NCI-H2029 treated with DMSO at 0.1 percent for 48 hours (cell line): ENCODE measurements at places on chromosomes 6 and 20.

- DNase-seq = no peak
Measured at GRCh38 chr6:39296745-39297640, 17.2 kb downstream of the KCNK17 start.

DNA sequence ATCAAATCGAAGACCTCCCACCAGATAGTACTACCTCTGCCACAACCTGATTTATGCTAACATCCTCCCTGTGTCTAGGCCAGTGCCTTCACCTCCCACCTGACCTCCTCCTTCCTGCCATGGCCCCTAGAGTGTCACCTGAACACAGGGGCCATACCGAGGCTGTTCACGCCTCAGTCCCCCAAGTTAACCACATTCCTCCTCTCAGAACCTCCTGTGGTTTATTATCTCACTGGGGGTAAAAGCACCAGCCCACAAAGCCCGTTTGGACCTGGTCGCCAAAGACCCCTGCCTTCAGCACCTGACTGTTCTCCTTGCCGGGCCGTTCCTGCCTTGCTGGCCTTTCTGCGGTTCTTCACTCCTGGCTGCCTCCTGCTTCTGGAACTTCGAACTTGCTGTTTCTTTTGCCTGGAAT is 13.7 kb downstream of the MAS1 start:
- DNase-seq = no peak

DNA sequence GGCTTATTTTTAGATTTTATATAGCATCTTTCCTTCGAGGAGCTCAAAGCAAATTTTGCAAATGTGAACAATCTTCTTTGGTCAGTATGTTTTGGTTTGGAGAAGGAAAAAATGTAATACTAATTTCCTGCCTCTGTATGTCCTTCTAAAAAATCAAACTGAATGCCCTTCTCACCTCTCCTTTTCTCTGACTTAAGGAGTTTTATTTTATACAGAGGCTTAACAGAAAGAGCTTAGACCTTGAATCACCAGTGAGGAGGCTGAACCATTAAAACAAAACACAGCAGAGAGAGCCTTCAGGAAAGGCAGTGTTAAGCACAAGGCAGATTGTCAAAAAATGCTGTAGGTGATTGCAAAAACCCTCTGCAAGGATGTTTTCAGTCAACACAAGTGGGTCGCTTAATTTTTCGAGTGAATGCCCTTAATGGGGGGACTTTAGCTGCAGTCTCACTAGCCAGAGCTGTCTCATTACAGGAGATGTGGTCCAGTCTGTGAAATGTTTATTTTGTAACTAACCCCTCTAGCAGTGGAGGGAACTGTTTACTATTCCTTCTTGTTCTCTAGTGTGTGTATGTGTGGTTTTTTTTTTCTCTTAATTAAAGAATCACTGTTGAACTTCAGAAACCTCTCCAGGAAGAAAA is 481.3 kb upstream of the CITED2 start:
- peak; percentile 17 for DNase-seq

- DNase-seq = no peak
Measured at GRCh38 chr20:40807821-40808170, 118.8 kb upstream of the MAFB start.

DNA sequence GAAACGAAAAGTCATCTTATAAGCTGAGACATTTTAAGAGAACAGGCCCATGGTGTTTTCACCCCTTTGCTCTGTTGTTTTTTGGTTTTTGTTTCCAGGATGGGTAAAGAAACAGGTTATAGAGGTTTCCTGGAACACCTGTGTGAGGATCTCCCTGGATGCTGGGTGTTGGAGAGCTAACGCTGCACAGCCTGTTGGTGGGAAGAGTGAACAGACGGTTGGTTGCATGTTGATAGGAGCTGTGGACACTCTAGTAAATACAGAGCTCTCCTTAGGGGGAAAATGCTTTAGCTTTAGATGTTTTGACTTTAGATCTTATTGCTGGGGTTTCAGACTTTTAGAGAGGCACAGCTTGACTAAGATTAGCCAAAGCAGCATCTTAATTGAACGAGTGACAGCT is 235.2 kb downstream of the SOX4 start:
- DNase-seq = no peak

GRCh38 chr6:159462431-159462830 is 230.6 kb downstream of the SOD2 start:
- no peak for DNase-seq

DNA sequence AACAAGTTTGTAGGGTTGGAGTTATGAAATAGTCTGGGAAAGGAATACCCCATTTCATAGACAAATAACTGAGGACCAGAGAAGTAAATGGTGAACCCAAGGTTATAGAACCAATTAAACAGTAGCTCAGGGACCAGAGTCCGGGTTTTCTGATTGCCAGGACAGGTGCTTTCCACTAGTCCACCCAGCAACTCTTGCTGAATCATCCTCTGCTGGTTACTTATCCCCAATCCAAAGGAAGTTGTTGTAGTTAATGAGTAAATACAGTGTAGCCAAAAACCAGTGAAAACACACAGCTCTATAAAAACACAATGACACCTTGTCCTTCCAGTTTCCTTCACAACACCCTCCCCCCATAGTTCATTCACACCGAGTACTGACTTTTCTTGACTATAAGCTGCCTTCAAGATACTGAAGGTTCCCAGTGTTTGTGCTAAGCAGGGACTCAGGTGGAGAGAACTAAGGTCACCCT is 766 bp upstream of the TINAG start:
- DNase-seq = no peak

- DNase-seq = no peak
Measured at GRCh38 chr6:98929498-98930060, 18.2 kb downstream of the FBXL4 start.

GRCh38 chr6:136037242-136037875 is 185.9 kb downstream of the PDE7B start:
- DNase-seq = no peak

DNA sequence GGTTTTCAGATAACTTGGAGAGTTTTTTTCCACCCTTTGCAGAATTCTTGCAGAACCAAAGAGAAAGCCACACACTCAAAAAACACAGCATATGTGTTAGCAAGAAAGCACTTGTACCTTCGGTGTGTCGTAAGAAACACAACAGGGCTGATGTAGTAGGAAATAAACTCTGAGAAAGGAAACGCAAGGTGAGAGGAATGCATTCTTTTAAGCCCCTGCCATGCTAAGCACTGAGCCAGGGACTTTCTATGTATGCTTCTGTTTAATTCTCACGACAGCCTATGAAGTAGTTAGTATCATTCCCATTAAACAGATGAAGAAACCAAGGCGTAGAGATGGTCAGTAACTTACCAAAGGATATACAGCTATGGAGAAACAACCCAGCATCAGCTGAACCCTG is 23.1 kb downstream of the NEDD9 start:
- DNase-seq = no peak
